Neural crest cell (in vitro differentiated cells): ENCODE measurements at places on chromosomes 5 and 9.

DNA sequence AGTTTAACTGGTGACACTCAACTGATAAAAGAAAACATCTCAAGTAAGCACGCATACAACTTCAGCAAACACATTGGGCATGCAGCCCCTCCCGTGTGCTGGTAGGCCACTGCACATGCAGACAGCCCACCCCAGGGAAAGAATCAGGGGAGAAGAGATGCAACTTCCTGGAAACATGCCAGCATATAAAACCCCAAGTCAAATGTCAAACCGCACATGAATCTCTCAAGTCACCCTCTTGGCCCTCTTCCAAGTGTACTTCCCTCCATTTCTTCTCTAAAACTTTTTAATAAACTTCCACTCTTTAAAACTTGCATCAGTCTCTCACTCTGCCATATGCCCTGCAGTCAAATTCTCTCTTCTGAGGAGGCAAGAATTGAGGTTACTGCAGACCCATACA, 732.7 kb downstream of the SEMA5A start:
- no peak for DNase-seq

- DNase-seq: no peak
Measured at GRCh38 chr9:125564631-125565030, 142.4 kb downstream of the MAPKAP1 start.

- no peak for DNase-seq
Measured at GRCh38 chr9:132610661-132611060, 28.3 kb downstream of the BARHL1 start.

DNA sequence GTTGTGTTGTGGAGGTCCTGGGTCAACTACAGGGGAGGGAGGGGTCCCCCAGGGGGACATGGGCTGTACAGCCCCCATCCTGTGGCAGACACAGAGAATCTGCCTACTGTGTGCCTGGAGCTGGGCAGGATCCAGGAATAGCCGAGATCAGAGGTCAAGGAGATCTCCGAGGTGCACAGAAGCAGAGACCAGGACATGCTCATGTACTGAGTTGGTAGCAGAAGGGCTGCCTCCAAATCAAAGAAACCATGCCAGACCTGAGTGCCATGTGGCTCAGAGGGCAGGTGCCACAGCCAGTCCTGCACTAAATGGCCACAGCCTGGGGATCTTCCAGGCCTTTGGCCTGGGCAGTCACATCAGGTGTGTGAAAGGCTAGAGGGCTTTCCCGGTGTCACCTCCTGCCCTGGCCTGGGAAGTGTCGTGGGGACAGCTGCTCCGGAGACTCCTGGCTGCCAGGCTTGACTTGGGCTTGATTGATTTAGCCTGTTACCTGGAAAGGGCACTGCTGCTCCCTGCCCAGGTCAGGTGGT, 27.8 kb downstream of the GSN start:
- DNase-seq: no peak

GRCh38 chr9:7578951-7579350, 220.6 kb downstream of the DMAC1 start:
- no peak for DNase-seq

GRCh38 chr5:148696187-148697036, 42.1 kb upstream of the HTR4 start:
- no peak for DNase-seq

GRCh38 chr5:174729075-174729680, 4.8 kb downstream of the MSX2 start:
- no peak for DNase-seq

GRCh38 chr5:52707616-52708015, 80.1 kb upstream of the ITGA1 start:
- no peak for DNase-seq

- DNase-seq: no peak
Measured at GRCh38 chr5:116360008-116360853, 214.4 kb downstream of the SEMA6A start.

DNA sequence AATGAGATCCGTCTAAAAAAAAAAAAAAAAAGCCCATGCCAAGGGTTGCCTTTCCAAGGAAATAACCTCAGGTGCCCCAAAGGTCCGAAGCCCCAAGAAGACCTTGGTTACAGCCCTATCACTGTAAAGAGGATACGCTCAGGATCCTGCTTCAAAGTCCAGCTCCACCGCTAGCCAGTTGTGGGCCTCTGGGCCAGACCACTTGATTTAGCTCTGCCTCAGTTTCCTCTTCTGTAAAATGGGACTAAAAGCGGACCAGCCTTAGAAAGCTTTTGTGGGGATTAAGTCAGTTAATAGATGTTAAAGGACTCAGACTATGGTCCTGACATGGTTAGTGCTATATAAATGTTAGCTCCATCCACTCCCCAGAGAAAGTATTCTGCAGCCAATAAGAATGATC, 48.7 kb upstream of the ORM1 start:
- no peak for DNase-seq

DNA sequence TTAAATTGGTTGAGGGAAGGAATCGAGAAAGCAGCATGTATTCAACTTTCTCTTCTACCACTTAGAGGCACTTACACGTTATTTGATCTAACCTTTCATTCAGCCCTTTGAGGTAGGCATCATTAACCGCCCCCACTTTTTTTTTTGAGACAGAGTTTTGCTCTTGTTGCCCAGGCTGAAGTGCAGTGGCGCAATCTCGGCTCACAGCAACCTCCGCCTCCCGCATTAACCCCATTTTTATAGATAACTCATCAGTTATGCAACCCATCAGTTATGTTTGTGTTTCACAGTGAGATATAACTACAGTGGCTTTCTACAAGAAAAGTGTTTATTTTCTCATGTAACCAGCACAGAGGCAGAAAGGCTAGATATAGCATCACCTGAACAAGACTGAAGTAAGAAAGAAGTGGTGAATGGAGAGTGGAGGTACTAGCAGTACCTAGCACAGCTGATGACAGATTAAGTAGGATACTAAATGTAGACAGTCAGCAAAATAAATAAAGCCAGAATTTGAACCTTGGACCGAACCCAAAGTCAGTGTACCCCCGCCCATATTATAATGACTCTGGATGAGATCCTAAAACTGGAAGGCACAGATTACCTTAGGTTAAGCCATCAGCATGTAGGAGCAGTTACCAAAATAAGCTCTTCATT, 91.2 kb downstream of the PJA2 start:
- DNase-seq: no peak

GRCh38 chr5:134554319-134555222, 29.1 kb downstream of the JADE2 start:
- no peak for DNase-seq

DNA sequence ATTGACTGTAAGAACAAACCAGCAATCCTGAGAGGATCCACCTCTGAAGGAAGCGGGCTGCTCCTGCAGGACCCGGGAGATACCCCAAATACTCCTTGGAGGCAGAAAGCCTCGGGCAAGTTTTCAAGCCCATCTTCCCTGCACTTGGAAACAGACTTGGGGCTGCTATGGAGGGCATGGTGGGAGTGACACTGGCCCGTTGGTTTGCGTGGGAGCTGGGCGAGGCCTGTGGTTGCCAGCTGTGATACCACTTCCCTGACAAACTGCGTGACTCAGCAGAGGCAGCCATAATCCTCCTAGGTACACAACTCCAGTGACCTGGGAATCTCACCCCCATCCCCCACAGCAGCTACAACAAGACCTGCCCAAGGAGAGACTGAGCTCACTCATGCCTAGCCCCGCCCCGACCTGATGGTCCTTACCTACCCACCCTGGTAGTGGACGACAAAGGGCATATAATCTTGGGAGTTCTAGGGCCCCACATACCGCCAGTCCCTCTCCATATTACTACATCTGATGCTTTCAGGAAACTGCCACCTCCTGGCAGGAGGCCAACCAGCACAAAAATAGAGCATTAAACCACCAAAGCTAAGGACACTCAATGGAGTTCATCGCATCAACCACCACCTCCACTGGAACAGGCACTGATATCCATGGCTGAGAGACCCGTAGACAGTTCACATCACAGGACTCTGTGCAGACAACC, 38.1 kb upstream of the VLDLR start:
- DNase-seq: no peak

DNA sequence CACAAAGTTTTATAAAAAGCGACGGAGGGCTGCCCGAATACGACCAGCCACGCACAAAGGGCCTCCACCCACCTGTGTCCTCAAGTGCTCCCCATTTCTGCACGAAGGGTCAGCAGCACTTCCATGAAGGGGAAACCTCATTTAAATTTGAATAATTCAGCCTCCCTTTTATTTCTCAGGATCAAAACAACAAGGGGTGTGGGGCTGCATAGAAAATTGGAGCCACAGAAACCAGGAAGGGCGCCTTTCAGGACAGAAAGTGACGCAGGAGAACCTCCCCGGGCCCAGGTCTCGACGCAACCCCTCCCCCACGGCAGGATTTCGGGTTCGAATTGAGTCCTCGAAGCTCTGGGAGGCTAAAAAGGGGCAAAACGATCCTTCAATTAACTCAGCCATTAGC, 2.1 kb downstream of the NRARP start:
- no peak for DNase-seq

DNA sequence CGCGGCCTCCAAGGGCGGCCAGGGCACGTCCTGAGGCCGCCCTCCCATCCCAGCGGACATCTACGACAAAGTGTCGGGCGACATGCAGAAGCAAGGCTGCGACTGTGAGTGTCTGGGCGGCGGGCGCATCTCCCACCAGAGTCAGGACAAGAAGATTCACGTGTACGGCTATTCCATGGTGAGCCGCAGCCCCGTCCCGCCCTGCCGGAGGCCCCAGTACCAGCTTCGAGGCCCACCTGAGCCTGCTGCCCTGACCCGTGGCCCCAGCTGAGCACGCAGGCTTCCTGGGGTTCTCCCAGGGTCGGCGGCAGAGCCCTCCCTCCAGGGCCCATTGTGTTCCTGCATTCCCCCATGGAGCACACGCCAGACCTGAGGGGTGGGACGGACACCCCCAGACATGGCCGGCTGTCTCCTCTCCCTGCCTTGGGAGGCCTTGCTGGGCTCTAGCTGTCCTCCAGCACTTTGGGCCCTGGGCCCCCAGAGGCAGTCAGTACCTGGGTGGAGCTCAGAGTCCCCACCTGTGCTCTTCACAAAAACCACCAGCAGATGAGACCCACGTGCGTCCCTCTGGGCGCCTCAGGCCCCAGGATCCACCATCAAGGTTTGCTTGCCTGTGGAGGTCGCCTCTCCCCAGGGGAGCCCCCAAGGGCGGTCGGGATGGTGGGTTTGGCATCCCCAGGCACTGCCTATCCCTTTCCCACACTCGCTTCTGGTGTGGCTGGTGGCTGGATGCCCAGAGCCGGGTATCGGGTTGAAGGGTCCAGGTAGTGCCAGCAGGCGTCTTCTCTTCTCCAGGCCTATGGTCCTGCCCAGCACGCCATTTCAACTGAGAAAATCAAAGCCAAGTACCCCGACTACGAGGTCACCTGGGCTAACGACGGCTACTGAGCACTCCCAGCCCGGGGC, 1.0 kb downstream of the PHPT1 start:
- no peak for DNase-seq

GRCh38 chr5:37437711-37438110, 58.6 kb downstream of the WDR70 start:
- DNase-seq: no peak

DNA sequence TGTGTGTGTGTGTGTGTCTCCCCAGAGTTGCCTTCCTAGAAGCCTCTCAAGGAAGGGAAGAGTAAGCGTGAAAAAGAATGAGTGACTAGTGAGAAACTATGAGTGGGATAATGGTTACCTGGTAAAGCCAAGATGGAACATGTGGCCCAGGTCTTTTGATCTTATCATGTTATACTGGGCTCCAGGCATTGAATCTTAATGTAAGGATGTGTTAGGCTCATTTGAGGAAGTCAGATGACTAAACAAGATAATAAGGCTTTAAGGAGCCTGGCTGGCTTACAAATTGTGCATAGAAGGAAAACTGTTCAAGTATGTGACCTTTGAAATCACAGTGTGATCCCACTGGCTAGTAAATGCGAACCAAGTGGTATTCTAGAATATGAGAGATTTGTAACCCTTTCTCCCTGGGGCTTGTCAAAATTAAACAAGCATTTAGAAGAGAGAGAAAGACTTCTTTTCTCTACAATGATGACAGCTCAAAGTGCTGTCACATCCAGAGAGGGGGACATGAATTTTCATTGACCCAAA, 29.9 kb upstream of the HMHB1 start:
- no peak for DNase-seq

GRCh38 chr5:126395198-126395597, 28.0 kb upstream of the GRAMD2B start:
- no peak for DNase-seq

DNA sequence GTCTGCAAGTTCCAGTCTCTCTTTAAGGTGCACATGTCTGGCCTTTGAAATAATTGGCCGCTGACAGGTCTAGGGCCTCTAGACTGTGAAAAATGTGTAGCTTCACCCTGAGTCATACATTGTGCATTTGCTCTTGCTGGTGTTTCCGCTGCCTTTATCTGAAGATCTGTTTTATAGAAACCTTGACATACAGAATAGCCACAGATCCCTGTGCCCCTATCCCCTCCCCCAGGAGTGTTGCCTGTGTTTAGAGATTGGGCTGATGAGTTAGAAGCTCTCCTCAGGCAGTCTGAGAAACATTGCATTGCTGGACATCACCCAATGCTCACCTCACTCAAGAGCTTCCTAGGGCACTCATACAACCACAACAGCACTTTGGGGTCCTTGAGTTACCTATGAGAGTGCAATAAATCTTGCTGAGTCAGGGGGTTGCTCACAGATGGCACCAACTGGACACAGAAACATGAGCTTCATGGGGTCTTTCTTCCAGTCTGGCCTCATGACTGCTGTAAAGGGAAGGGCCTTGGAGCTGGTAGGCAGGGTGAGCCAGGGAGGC, 3.8 kb upstream of the ZNF782 start:
- no peak for DNase-seq

GRCh38 chr5:117271656-117272055, 697.0 kb upstream of the SEMA6A start:
- no peak for DNase-seq

- no peak for DNase-seq
Measured at GRCh38 chr5:59772757-59773156, 120.8 kb downstream of the PDE4D start.

DNA sequence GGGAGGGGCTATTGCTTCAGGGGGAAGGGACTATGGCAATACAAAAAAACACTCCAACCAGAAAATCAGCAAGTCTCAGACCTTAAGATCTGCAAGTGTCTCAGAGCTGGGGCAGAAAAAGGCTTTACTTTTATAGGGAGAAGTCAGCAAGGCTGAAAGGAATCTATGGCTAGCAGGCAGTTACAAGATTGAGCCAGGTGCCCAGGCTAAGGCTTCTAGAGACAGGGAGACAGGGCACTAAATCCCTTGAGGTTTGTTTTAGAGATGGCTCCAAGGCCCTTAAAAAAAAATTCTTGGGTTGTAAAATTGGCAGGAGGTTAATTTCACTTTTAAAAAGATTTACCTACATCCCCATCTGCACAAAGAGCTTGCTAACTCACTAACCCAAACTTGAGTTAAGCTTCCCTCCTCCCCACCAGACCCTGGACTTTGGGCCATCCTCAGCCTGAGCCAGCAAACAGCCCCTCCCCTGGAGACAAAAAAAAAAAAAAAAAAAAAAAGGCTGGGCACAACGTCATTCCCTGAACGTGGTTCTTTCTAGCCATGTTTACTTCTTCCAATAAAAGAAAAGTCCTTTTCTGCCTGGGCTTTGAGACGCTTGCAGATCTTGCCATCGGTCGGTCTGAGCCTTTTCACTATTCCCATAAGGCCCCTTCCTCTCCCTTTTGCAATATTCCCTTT, 17.9 kb downstream of the NIPAL4 start:
- no peak for DNase-seq

GRCh38 chr9:21029661-21030060, 1.8 kb downstream of the HACD4 start:
- no peak for DNase-seq
